Activated CD4-positive, CD25-positive, alpha-beta regulatory T cell treated with anti-CD3 and anti-CD28 coated beads, Interleukin-2, amount 50 U/mL, for 16 hours (primary cell): ENCODE measurements at places on chromosomes 1 and 21.

- DNase-seq = no peak
These were observed 377.0 kb downstream of the PTPRC start for GRCh38 chr1:199015799-199016198.

DNA sequence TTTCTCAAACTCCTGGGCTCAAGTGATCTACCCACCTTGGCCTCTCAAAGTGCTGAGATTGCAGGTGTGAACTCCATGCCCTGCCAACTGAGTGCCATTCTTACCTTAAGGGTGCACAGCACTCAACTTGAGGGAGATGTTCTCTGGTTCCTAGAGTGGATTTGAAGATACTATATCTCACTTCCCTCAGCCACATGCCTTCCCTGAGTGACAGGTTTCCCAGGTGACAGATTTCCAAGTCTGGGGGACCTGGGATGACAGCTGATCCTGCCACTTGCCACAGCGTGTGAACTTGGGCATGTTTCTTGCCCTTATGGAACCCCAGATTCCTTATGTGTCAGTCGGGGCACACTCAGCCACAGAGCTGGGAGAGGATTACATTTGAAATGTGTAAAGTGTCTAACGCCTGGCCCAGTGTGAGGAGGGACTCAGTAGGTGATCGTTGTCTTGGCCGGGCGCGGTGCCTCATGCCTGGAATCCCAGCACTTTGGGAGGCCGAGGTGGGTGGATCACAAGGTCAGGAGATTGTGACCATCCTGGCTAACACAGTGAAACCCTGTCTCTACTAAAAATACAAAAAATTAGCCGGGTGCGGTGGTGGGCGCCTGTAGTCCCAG lies 29.6 kb upstream of the BTG2 start:
- DNase-seq = no peak

GRCh38 chr1:25927521-25928265 lies 21.5 kb upstream of the STMN1 start:
- no peak for DNase-seq

DNA sequence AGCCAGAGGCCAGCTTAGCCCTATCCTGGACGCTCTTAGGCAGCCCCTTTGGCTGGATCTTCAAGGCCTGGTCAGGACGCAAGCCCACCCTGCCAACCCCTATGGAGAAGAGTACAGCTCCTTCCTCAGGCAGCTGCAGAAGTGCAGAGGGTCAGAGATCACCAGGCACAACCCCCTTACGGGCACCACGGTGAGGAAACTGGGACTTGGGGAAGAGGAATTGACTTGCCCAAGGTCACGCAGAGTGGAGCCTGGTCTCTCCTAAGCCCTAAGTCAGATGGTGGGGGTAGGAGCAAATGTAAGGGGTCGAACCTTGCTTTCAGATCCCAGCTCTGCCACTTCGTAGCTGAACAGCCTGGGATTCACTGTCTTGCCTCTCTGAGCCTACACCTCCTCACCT lies 3.7 kb downstream of the E2F2 start:
- no peak for DNase-seq

DNA sequence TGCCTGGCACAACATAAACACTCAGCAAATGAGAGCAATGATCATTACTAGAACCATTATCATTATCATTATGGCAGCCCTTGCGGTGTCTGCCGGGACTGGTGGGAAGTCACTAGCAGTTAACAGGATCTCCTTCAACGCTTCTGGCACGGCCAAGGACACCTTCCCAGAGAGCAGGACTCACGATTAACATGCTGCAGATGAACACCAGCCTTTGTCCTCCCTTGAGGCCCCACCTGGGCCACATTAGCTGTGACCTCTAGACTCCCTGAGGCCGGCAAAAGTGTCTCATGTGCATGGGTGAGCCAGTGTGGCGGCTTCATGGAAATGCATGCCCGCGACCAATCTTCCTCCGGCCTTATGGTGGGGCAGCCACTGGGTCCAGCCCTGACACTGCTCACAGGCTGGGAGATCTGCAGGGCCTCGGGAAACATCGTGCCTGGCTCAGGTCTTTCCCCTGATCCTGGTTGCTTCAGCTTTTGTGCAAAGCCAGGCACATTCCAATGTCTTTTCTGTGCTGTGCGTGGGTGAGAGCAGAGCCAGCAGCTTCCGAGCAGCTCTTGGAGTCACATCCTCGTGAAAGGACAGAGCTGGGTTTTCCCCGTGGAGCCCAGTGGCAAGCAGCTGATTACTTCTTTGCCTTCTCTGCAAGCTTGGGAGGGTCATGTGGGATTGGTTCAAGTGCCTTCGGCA lies 107.3 kb downstream of the HMGB4 start:
- DNase-seq = no peak

GRCh38 chr1:33151116-33151515 lies 30.7 kb downstream of the TRIM62 start:
- DNase-seq = no peak

GRCh38 chr1:229070168-229070567 lies 200.7 kb upstream of the RAB4A start:
- DNase-seq = no peak

DNA sequence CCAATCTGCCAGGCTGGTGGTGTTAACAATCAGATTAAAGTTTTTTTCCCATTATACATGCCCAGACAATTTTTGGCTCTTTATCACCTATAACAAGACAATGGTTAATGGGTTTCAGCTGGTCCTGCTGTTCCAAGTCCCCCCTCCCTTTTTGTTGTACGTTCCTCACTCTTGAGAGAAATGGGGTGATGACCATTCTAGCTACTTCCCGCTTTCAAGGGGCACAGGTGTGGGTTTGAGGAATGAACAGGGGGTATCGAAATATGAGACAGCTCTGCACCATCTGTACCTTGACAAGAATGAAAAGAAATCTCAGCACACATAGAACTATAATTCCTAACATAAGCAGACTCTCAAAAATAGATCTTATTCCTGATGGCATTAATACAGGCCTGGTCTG lies 326.8 kb downstream of the PTPRU start:
- no peak for DNase-seq

DNA sequence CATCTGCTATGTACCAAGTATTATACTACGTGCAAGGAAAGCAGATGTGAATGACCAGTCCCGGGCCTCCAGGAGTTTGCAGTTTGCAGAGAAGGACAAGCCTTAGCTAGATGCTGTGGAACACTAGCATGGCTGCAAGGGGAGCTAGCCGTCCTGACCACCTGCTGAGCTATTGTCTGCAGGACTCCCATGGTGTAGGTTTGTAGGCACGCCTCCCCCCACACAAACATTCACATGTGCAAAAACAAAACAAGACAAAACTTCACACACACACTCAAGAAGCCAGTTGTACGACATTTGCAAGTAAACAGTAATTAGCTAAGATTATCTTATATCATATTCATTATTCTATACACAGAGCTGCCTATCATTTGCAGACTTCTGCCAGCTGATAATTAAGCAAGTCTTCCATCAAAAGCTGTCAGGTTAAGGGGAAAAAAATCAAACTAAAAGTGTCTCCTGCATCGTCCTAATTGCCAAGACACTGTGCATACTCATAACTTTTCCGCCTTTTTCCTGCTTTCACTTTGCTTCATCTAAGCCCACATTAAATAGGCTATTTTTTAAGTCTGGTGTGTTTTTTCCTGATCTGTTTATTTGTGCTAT lies 10.7 kb upstream of the HNRNPU start:
- no peak for DNase-seq

GRCh38 chr1:178946855-178947676 lies 76.2 kb upstream of the ANGPTL1 start:
- no peak for DNase-seq

DNA sequence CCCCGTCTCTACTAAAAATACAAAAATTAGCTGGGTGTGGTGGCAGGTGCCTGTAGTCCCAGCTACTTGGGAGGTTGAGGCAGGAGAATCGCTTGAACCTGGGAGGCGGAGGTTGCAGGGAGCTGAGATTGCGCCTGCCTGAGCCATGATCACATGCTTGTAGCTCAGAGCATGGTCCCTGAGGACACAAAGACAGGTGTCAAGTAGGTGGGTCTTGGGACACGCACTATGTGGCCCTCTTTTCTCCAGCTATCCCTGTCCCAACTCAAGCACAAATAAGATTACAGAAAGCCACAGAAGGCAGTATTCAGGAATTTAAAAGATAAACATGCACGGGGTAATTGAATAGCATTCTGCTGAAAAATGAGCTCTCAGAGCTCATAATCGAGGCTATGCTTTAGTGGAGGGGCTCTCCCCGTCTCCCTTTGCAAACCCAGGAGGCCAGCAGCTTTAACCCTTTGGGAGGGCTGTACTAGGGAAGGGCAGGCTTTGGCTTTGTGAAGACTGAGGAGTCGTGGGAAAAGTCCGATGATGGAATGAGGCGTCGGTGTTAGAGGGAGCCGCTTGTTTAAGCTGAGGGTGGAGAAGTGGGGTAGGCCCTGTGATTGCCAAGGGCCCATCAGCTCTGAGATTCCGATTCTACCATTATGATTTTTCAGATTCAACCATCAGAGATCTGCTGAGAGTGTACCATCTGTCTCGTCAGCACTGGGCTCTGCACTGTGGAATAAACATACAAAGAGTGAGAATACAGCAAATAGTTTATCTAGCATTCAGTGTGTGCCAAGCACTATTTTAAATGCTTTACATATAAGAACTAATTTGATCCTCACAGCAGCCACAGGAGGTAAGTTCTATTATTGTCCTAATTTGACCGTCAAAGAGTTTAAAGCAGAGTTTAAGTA lies 59.7 kb upstream of the CD34 start:
- no peak for DNase-seq
